Activated T-helper 9 cell treated with anti-CD3 and anti-CD28 coated beads, Interleukin-2, amount 50 U/mL, for 16 hours (primary cell): ENCODE measurements at places on chromosomes 6 and 20.

- DNase-seq: no peak
Observed at GRCh38 chr6:144769142-144769541, 484.0 kb downstream of the UTRN start.

GRCh38 chr6:123575188-123575587 lies 61.6 kb downstream of the TRDN start:
- DNase-seq: no peak

DNA sequence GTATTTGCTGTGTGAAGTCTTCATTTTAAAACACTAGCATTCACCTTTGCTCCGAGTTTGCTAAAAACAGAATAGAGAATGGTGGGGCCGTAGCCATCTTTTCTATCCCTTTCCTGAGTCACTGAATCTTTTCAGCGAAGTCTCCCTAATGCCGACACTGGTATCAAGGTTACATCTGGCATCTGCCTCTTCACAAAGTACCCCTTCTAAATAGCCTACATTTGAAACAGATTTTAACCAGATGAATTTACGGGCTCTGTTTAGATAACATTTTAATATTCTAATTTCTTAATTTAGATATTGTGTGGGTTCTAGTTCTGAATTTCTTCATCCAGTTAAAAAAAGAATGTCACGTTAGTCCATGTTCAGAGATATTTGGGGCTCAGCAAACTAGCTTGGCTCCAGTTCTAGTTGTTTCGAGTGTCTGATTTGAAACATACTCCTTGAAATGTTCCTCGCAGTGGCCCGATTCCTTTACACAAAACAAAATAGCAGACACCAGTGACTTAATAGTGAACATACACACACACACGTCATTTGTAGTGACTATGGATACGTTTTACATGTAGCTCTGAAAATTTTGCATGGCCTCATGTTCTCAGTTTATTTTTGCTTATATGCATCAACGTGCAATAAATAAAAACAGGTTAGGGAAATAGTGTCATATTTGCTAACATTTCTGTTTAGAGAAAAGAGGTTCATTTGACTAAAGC lies 15.1 kb downstream of the DSP start:
- DNase-seq: no peak

DNA sequence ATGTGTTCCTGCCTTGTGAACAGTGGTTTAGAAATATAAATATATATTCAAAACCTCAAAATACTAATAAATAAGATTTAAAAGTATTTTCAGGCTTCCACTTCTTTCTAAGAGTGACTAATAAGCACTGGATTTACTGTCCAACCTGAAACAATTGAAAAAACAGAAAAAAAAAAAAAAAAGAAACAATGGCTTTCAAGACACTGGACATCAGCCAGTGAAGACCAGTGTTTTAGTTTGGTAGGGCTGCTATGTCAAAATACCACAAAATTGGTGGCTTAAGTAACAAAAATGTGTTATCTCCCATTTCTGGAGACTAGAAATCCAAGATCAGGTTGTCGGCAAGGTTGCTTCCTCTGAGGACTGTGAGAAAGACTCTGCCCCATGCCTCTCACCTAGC lies 101.4 kb upstream of the PDE7B start:
- no peak for DNase-seq

GRCh38 chr6:145036848-145037567 lies 698.3 kb downstream of the EPM2A start:
- DNase-seq: no peak

DNA sequence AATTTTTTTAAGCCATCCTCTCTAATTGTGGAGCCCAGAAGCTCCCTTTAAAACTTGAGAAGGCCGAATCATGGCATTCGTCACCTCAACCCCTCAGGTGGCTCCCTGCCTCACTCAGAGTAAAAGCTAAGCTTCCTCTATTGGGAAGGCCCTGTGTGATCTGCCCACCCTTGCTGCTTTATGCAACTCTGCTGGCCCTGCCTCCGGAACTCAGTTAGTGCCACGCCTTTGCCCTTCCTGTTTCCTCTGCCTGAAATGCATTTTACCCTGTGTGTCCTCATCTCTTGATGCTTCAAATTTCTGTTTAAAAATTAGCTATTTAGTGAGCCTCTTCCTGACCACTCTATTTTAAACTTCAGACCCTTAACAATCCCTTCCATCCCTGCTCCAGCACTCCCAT lies 5.7 kb downstream of the PACRG start:
- DNase-seq: no peak

DNA sequence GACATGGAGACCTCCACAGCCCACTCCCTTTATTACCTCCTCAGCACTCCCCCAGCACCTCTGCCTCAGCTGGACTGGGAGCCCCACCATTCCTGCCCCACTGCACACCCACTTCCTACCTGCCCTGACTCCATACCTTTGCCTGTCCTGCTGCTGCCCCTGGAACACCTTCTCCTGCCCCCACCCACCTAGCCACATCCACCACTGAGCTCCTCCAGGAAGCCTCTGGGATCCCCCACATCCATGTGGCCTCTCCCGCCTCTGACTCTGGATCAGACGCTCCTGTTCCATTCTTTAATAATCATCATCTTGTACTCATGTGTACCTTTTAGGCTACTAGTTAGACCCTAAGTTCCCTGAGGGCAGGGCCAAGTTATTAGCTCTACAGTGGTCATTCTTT lies 2.2 kb upstream of the SDCBP2 start:
- DNase-seq: no peak

GRCh38 chr6:126385536-126385935 lies 45.6 kb downstream of the CENPW start:
- no peak for DNase-seq
